ENCODE measurements at places on chromosomes 6 and 20.

DNA sequence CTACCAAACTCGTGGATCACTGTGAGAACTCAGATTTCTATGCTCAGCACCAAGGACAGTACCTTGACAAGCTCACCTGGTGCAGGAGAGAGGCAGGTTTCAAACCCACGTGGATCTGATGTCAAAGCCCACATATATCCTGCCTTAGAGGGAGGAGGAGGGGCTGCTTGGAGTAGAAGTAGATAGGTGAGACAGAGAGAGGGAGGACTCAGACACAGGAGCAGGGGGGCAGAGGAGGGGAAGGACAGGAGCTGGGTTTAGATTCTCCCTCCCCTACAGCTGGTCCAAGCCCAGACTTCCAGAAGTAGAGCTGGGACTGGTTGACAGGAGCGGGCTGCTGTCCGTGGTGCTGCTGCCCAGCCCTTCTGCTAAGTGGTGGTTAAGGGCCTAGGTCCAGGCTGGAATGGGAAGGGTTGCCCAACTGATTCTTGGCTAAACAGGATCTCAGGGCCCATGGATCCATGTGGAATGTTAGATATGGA, 77.5 kb downstream of the CDH22 start:
- peak; percentile 35 for DNase-seq

DNA sequence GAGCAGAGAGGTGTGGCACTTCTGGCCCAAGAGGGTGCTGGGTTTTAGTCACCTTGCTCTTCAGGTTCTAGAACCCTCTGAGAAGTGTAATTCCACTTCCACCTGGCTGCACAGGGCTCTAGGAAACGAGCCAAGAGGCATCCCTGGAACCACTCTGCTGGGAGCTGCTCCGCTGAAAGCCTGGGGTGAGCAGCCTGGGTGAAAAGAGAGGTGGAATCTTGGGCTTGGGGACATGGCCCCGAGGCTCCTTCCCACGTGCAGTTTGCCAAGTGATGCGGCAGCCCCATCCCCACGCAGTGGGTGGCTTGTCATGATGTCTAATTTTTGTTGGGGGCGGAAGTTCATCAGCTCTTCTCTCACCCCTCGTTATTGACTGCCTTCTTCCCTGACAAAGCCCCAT, 32.8 kb downstream of the PPP1R16B start:
- DNase-seq, result no peak

DNA sequence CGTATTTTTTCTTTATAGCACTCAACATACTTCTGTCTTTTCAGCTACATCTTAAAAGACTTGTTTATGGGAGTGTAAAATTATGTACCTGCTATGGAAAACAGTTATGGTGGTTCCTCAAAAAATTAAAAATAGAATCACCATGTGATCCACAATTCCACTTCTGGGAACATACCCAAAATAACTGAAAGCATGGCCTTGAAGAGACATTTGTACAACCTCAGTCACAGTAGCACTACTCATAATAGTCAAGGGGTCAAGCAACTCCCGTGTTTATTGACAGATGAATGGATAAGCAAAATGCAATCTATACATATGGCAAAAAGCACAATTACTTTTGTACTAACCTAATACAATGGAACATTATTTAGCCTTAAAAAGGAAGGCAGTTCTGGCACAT, 74.5 kb downstream of the METTL24 start:
- DNase-seq, result no peak

- DNase-seq, result no peak
Measured at GRCh38 chr6:117505311-117505710, 22.8 kb downstream of the DCBLD1 start.

- no peak for DNase-seq
Measured at GRCh38 chr20:23874747-23875146, 4.8 kb downstream of the CST5 start.

DNA sequence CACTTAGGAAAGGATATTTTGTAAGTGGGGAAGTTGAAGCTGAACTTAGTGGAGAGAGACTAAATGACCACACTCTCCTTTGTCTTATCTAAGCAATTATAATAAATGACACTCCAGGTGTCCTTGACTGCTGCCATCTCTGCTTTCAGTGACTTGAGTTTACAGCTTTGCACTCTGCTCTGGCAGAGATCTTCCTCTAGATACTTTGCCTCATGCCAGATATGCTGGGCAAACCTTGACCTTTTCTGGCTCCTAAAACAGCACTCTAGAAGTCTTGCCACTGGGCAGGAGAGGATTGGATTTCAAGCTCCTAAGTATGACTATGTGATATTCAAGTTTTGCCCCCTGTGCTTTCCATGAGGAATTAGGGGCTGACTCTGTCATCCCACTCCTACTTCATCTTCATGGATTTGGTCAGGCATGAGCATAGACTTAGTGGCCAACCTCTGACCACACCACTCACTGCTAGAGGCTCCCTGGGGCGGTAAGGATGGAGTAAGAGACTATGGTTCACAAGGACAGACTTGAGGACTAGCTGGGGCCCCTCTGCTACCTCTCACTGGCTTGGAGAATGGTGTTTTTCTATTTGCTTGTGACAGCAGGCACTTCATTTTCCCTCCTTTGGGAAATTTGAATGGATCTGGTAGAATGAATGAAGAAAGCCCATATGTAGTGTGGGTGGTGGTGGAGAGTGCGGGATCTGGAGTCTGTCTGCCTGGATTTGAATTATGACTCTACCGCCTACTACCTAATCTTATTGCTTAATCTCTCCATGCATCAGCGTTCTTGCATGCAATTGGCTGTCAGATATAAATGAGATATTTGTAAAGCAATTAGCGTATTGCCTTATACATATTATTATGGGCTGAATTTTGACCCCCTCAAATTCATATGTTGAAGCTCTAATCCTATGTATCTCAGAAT, 191.4 kb downstream of the REV3L start:
- no peak for DNase-seq

DNA sequence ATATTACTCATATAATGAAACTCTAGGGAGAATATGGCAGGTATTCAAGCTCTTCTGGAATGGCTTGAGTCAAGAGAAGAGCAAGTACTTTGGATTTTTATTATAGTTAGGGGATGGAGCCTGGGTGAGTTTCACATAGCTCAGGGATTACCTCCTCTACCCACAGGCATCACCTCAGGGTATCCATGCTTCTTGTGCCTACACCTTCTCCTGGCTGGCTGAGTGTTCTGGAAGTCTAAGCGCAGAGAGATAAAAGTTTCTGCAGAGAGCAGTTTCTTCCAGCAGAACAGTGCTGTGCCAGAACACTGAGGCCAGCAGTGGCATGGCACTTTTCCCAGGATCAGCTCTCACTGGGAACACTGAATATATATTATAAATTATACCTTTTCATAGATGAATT, 199.7 kb upstream of the KCNQ5 start:
- DNase-seq, result no peak

GRCh38 chr20:53708129-53708968, 114.7 kb upstream of the ZNF217 start:
- no peak for DNase-seq

GRCh38 chr6:139239064-139239463, 52.7 kb downstream of the TXLNB start:
- no peak for DNase-seq

- no peak for DNase-seq
Measured at GRCh38 chr6:126268092-126268491, 71.8 kb upstream of the CENPW start.

DNA sequence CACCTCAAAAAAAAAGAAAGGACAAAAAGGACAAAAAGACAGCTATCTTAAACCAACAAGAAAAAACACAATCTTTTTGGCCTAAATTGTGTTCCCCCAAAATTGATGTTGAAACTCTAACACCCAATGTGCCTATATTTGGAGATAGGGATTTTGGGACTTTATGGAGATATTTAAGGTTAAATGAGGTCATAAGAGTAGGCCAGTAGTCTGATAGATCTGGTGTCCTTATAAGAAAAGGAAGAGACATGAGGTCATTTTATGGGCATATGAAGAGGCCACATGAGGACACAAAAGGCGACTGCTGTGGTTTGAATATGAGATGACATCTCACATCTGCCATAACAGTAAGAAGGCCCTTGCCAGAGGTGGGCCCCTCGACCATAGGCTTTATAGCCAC, 49.5 kb downstream of the TRIM38 start:
- no peak for DNase-seq

DNA sequence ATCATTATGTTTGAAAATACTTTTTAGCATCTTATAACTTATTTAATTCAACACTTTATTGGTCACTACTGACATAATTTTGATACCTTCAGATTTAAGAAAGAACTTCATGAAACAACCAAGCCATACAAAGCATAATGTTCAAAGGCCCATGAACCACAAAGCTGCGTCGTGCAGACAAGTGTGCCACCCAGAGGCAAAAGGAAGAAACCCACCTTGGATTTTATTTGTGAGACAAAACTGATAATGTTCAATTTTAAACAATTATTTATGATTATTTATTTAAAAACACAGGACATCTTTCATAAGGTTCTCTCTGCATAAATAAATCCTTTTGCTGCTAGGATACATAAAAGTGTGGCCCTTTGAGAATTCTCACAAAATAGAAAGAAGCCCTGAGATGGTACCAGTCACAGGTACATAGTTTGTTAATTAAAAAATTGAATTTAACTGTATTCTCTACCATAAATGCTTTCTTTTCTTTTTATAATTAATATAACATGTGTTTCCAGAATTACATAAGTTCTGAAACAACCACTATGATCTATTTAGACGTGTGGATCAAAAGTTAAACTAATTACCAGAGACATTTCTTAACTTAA, 143.7 kb downstream of the RALGAPA2 start:
- peak; percentile 33 for DNase-seq

GRCh38 chr6:136503303-136504029, 46.8 kb downstream of the MAP7 start:
- no peak for DNase-seq

DNA sequence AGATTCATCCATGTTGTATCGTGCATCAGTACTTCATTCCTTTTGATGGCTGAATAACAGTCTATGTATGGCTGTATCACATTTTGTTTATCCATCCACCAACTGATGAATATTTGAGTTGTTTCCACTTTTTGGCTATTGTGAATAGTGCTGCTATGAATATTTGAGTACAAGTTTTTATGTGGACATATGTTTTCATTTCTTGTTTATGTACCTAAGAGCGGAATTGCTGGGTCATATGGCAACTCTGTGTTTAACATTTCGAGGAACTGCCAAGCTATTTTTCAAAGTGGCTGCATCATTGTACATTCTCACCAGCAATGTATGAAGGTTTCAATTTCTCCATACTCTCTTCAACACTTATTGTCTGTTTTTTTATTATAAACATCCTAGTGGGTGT, 3.0 kb upstream of the RREB1 start:
- no peak for DNase-seq

DNA sequence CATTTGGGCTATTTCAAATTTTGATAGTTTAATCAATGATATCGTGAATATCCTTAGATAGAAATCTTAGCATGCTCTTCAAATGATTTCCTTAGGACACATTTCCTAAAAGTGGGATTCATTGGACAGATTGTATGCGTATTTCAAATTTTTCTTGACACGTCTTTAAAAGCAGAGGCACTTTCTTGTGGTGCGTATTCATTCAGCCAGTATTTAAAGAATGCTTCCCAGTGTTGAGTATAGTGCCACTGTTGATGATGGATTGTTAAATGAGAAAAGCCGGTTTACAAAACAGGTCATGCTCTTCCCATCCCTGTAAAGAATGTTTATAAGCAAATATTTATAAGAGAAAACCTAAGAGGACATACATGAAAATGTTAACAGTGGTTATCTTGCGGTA, 15.1 kb upstream of the NOL7 start:
- DNase-seq, result no peak

- DNase-seq, result no peak
Measured at GRCh38 chr20:49885558-49886332, 29.6 kb downstream of the SPATA2 start.

GRCh38 chr6:52155791-52156576, 30.2 kb upstream of the IL17A start:
- peak; percentile 89 for DNase-seq

GRCh38 chr6:2708456-2708855, 42.3 kb downstream of the MYLK4 start:
- no peak for DNase-seq

DNA sequence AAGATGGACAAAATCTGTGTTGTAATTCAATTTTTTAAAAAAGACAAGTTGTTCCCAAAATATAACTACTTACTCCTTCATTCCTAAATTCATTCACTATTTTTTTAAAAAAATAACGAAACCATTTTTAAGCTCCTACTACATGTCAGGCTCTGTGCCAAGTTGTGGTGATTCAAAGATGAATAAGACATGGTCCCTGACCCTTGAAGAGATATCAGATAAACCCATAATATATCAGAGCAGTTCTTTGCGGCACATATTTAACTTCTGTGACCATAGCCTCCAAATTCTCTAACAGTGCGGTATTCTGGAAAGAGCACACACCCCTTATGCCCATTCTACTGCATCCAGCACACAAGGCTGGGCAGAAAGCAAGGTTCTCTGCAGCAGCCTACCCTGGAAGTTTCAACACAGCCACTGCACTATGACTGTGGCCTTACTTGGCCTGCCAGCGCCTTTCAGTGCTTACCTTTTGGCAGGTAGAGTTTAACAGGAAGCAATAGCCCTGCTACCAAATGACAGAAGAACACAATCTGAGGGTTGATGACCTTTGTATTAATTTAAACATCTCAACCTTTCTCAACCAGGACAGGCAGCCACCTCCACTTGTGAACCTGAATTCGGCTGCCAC, 406.5 kb downstream of the BTBD9 start:
- DNase-seq, result no peak

DNA sequence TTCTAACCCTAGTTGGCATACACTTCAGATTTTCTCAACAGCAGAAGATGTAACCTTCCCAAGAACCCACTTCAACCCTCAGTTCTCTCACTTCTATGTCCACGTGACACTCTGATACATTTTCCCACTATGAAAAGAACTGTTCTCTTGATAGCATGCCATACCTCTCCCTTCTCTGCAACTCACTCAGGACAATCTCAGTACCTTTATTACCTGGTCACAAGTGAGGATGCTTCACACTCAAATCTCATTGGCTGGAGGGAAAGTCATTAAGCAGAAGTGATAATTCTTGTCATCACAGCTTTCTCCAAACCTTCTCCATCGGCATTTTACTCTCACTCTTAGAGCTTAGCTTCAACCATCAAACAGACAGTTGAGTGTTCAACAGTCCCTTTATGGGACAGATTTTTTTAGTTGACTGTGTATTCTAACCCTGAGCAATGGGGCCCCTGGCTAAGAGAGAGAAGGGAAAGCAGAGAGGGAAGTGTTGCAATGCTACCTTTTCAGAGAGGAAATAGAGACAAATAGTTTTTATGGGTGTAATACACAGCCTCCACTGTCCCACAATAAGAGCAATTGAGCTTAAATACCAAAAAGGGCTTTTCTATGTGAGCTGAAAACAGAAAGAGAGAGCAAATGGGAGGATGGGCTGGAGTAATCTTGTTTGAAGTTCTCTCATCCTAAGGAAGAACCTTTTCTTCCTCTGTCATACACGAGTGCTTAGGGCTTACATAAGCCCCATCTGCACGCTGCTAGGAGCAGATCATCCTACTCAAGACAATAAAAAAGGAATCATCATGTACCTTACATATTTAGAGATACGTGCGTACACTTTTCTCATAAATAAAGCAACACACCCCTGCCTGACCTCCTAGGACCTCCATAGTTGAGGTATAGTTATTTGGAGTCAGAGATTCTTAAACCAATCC, 16.0 kb downstream of the HLA-DPA1 start:
- DNase-seq, result no peak
